ENCODE measurements at places on chromosomes 5 and 9. TPM values are rescaled to one million over a fixed set of nuclear protein-coding genes. Genes with fewer than 3 reads are reported as not detected.

DNA sequence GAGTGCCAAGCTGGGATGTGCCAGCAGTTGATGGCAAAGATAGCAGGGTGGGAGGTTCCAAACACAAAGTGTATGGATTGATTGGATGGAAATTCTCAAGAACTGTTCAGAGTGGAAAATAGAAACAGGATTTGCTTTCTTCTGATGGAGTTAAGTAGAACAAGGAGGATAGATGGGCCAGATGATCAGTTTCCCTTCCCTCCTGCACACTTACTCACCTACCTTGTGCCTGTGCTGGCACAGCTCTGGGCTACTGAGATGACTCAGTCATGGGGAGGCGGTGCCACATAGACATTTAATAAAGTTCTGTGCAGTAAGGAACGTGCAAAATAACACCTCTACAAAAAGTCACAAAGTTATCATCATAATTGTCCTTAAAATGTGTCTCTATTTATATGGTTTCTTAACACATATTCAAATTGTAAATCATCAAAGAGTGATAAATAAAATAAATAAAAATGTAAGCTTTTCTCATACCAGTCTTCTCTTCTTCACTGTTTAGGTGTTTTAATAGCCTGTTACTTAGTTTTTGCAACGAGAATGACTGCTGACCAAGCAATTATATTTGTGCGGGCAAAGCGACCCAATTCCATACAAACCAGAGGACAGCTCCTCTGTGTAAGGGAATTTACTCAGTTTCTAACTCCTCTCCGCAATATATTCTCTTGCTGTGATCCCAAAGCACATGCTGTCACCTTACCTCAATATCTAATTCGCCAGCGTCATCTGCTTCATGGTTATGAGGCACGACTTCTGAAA lies 12.7 kb downstream of the PTPDC1 start:
- no peak overlapping the region for H3K27ac ChIP-seq
- peaks cover 10% of the 10 kb centered on the region for H3K36me3 ChIP-seq
- H3K4me3 ChIP-seq: no peak overlapping the region
- H3K4me1 ChIP-seq: peaks cover 12% of the 10 kb centered on the region

DNA sequence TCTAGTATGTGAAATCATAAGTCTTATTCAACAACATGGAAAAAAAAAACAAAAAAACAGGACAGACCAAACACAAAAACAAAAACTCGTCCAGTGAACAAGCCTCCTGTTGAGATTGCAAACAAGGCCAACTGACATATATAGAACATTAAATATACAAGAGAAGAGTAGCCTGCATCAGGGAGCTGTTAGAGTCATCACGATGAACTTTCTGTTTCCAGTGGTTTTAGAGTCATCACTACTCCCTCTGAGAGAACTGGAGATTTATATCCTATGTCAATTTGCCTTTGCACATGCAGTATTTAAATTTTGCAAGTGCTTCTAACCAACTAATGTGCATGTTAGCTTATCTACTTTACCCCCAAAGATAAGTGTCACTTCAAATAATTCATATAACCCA lies 9.9 kb downstream of the SNCAIP start:
- H3K36me3 ChIP-seq: no peaks in the 10 kb centered on the region
- no peak overlapping the region for H3K27ac ChIP-seq
- no peaks in the 10 kb centered on the region for H3K4me1 ChIP-seq
- H3K27me3 ChIP-seq: no peaks in the 10 kb centered on the region
- no peak for DNase-seq
- no peak overlapping the region for H3K4me3 ChIP-seq

DNA sequence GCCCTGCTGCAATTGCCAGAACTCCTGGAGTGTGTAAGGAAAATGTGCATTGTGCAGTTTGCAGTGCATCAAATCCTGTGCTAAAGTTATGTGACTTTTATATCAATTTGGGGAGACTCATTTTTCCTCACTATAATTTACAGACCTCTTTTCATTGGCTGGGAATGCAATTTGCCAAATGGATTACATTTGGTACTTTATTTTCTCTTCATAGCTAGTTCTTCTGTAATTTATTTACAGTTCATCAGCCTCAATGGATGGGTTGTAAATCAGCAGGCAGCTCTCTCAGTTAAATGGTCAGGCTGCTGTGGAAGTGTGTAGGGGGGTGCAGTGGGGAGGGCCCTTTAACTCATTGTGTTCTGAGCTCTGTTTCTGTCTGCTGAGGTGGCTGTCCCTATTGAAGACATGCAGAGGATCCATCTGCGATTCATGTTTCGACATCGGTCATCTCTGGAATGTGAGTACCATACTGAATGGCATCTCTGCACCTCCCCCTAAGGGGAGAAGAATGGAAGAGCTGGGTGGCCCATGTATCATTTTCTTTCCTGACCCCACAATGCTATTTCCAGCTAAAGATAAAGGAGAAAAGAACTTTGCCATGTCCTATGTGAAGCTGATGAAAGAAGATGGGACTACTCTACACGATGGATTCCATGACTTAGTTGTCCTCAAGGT lies 74.6 kb downstream of the DOCK2 start:
- no peak for DNase-seq
- no peak overlapping the region for H3K4me3 ChIP-seq
- H3K4me1 ChIP-seq: no peaks in the 10 kb centered on the region
- H3K27me3 ChIP-seq: no peaks in the 10 kb centered on the region
- H3K36me3 ChIP-seq: peaks cover 44% of the 10 kb centered on the region

- H3K4me3 ChIP-seq: no peak overlapping the region
- no peaks in the 10 kb centered on the region for H3K4me1 ChIP-seq
- H3K36me3 ChIP-seq: no peaks in the 10 kb centered on the region
Measured at GRCh38 chr5:147887026-147887627, 8.6 kb downstream of the SCGB3A2 start.

- no peak for DNase-seq
- H3K4me3 ChIP-seq: no peak overlapping the region
- H3K27me3 ChIP-seq: no peaks in the 10 kb centered on the region
- no peaks in the 10 kb centered on the region for H3K36me3 ChIP-seq
- no peaks in the 10 kb centered on the region for H3K4me1 ChIP-seq
Measured at GRCh38 chr5:17481378-17481777, 16.7 kb upstream of the TAF11L2 start.

The PAEP gene
- total RNA-seq: not detected

The TRIM41 gene
- total RNA-seq: 34.2 TPM

The AQP7 gene
- total RNA-seq: not detected

The NPR3 gene
- not detected for total RNA-seq

Data from activated naive CD8-positive, alpha-beta T cell treated with anti-CD3 and anti-CD28 coated beads for 36 hours (primary cell).